ENCODE measurements at places on chromosomes 4 and X.

- DNase-seq, result no peak
These were observed 9.6 kb downstream of the NLGN3 start for GRCh38 chrX:71154196-71154595.

- DNase-seq, result no peak
These were observed 21.9 kb downstream of the PIN4 start for GRCh38 chrX:72203421-72203820.

DNA sequence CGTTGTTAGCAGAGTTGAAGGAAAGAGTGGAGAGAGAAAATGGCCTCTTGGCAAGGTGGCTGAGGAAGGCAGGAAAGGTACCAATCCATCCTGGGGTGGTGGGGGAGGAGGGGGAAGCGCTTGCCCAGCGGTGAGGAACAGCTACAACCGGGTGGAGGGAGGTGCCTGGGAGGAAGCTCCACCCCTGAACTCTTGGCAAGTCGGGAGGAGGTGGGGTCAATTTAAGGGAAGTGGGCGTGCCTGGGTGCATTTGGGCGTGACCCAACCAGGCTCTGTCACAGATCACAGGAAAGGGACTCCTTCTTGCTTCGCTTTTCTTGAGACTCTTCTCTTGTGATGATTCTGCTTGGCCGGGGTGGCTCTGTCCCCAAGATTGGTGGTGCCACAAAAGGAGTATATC, 41.7 kb downstream of the BCORL1 start:
- peak; percentile 75 for DNase-seq

GRCh38 chr4:73729534-73730165, 10.7 kb upstream of the CXCL8 start:
- DNase-seq, result no peak

- DNase-seq, result no peak
These were observed 550.8 kb downstream of the IL1RAPL1 start for GRCh38 chrX:29138003-29138402.

GRCh38 chr4:100681289-100681688, 163.5 kb upstream of the EMCN start:
- no peak for DNase-seq

DNA sequence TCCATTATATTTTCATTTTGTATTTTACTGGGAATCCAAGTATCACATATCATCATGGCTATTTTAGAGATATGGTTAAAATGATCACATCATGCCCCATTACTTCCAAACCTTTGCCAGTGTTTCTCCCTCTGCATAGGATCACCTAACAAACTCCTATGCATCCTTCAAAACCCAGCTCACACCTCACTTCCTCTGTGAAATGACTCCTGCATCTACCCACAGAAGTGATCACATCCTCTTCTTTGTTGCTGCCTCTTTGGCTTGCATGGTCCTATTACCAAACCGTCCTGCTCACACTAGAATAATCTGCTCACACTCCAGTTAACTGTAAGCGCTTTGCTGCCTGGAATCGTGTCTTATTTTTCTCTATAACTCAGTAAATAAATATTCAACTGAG, 74.7 kb upstream of the C4orf50 start:
- no peak for DNase-seq

DNA sequence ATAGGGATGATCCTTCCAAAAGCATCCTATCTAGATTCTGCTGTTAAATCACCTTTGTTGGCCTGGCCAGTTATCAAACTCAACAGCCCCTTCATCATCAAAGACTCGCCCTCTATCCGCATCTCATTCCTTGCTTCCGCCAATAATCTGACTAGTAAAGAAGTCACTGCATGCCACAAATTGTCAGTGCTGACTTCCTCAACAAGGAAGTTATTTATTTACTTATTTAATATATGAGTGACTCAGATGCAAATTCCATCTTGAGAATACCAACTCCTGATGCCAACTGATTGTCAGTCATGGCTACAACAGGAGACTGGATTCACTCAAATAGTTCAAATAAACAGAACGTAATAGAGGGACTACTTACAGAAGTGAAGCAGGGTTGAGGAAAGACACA, 283.8 kb downstream of the TRIML1 start:
- DNase-seq, result no peak

Data from T-helper 2 cell (primary cell).